ENCODE measurements at places on chromosomes 6 and 20.

GRCh38 chr6:36336779-36337241 lies at the start of gene BNIP5:
Gene BNIP5 (minus strand): TSS chr6:36336888. CDS start chr6:36330690, 6,198 bp downstream.
- no peak for DNase-seq

DNA sequence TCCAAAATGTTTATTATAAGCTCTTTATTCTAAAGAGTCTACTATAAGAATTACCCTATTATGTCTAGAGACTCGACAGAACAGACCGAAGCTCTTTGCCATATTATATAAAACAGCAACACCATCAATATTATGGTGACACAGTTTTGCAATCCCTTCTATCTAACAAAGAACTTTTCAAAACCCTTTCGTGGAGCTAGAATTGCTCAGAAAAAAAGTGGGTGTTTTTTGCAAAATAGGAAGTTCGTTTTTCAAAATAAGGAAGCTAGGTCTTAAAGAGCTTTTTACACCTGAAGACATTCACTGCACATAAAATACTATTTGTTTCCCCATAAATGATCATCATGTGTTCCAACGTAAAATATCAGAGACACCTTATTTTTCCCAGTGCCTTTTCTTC lies 240.0 kb downstream of the FOXC1 start:
- no peak for DNase-seq

DNA sequence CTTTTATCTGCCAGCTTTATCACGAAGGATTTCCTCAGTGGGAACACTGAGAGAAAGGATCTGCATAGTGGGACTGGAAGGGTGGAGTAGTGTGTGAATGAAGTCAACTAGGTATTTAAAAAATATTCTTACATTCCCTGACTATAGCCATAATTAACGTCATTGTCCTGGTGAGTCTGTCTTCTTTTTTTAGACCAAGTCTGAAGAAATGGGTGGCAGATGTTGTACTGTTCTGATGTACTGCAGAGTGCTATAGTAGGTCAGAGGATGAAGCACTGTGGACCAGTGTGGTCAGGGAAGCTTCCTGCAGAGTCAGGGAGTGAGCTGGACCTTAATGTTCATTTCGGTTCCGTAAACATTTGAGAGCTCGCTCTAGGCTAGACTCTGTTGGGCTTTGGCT lies 11.9 kb downstream of the TULP4 start:
- no peak for DNase-seq

DNA sequence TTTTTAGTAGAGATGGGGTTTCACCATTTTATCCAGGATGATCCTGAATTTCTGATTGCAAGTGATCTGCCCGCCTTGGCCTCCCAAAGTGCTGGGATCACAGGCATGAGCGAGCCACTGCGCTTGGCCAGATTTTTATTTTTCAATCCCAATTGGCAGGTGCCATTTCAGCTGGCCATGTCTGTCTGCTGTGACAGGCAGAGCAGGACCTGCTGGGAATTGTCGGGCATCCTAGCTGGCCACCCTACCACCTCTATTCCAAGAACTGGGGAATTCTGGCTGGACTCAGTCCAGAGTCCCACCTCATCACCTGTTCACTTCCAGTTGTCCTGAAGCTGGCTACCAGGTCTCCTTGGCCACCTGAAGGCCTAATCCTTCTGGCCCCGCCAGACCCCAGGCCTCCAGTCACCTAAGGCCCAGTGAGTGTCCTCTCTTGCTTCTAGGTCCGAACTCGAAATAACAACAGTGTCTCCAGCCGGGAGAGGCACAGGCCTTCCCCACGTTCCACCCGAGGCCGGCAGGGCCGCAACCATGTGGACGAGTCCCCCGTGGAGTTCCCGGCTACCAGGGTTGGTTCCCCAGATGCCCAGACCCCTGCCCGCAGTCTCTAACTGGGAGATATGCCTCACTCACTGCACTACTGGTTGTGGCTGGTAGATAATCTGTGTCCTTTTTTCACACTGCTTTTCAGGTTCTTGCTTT lies 24.0 kb downstream of the DNMT3B start:
- DNase-seq = no peak

DNA sequence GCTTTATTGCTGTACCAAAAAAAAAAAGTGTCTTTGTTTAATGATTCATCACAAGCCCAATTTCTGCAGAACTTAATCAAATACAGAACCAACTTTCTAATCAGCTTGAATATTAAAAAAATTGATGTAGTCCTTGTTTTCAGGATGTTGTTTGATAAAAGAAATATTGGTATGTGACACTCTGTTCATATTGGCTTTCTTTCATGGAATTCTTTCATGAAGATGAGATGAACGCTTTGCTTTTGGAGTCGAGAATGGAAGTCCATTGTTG lies 184.3 kb downstream of the ZNF217 start:
- DNase-seq = no peak

DNA sequence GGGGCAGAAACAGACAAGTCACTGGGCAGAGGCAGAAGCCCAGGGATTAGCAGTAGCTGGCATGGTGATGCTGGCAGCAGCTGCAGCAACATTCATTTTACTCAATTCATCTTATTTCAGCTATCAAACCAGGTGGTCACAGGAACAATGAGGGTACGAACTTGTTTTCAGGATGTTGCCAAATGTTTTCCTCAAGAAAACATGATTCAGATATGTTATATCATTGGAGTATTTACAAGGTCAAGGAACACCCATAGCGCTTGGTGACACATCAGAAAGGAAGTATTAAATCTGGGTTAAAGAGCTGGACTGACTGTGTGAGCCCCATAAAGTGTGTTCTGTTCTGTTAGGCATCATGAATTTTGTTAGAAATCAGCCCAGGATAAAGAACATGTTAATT lies 456.9 kb upstream of the ID4 start:
- DNase-seq = no peak

DNA sequence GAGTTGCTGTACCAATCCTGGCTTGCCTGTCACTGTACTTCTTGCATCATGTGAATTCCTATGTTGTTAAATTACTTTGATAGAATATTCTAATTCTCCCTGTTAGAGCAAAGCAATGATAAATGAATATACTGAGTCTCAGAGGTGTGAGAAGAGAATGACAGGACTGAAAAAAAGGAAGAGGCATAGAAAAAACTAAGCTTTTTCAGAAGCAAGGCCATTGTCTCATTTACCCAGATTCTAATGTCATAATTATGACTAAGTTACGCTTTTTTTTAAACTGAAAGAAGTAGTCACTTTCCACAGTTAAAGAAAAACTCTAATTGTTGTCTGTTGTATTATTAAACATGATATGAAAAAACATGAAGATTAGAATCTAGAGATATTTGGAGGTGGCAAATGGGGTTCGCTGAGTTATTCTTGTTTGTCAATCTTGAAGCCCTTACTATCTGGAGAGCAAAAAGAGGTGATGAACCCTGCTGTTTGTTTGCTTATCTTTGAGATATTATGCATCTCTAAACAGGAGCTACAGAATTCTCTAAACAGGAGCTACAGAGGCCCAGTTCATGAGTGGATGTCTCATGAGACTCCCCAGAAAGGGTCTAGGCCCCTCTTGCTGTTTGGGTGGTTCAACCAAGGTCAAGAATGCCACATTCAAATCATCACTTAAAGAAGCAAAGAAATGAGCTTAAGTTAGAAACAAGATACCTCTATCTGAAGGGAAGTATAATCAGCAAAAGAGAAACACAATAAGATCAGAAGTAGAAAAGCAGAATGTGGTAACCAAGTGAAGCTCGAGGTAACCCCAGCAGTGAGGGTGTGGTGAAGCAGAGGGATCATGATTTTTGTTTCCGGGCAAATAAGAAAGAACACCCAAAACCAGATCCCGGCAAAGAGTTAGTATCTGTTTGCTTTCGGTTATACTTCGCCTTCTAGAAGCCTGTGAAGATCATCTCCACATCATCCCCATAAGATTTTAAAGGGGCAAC lies 33.3 kb upstream of the THEMIS start:
- DNase-seq = no peak

DNA sequence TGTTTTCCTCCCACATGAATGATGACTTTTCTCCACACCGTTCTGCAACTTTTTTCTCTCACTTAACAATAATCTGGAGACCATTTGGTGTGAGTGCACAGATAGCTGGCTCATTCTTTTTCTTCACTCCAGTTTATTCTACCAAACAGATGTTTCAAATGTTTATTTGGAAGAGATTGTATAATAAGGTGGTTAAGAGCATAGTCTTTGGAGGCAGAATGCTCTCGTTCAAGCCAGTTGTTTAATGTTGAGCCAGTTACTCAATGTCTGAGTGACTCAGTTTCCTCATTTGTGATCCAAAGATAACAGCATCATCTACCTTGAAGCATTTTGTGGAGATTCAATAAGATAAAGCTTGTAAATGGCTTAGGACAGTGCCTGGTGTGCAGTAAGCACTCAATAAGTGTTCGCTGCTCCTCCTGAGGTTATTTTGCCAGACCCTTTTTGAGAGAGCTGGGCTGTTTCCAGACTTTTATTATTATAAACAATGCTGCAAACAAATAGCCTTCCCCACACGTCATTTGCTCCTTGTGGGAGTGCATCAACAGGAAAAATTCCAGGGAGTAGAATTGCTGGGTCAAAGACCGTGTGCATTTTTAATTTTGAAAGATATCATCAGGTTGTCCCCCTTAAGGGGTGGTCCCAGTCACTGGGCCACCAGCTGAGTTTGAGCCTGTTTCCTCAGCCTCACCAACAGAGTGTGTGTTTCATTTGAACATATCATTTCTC lies 70.6 kb downstream of the VEGFA start:
- DNase-seq = no peak

GRCh38 chr20:33686984-33687366 lies 790 bp upstream of the E2F1 start:
- no peak for DNase-seq

DNA sequence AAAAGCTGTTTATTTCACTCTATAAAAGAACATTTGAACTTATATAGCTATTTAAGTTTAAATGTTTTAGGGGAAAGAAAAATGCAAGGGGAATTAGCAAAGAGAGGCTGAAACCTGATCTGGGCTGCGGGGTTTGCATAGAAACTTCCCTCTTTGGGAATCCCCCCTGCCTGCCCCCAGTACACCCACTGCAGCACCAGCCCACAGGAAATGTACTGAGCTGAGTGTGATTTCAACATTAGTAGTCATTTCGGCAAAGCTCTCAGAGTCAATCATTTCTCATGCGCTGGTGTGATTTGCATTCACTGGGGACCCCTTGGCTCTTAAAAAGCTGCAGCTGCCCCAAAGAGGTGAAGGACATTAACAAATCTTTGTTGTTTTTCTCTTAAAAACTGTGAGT lies 859.4 kb downstream of the MAFB start:
- DNase-seq = no peak

DNA sequence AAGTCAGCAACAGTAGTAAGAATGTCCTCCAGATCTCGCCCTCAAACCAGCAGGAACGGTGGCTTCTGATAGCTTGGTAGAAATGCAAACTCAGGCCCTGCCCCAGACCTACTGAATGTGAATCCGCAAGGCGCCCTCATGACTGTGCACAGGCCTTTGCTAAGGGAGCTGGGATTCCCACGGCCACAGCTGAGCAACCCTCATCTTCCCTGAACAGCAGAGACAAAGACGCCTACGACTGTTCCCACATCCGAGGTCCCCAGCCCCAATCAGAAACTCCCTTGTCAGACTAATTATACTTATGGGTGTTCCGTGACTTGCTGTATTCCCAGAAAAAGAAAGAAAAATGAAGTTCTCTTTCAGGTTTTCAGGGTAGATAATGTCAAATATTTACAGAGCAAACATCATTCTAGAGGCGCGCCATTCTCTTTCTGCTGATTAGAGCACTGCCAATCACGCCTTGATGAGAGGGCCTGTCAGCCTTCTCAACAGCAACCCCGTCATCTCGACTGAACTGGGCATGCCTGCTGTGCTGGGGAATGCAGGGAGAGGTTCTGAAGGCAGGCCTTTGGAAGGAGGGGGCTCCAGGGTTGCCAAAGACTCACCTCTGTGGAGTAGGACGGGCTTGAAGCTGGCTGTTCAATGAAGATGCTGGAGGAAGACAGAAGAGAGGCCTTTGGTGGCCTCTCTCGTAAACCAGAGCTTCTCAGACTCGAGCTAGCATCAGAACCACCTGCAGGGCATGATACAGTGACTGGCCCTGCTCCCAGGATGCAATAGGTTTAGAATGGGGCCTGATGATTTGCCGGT lies 79.9 kb downstream of the ZNF217 start:
- DNase-seq = peak; percentile 64
